Lung (tissue), 17 donors: ENCODE measurements at places on chromosomes 1 and 21. TPM values are rescaled to one million over a fixed set of nuclear protein-coding genes. Genes with fewer than 3 reads are reported as not detected.

The MATN1 gene
- 0.57 TPM for total RNA-seq

The NFIA gene
- 63.4 TPM for total RNA-seq

The RPS6KA1 gene
- total RNA-seq = 100 TPM

The FAM177B gene
- not detected for total RNA-seq

DNA sequence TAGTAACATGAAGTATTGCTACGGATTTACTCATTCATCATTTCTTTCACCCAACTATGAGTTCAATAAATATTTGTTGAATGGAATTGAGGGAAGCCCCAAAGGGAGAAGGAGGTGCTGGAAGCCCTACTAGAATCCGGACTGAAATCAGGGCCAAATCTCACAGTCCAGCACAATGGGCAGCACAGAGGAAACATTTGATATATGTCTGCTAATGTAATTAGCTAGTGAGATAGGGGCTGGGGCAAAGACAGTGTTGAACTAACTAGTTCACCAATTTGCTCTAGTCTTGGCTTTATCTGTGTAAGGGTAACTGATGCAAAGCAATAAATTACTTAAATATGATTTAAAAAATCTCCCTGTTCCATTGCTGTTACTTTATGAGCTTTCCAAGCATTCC is 26.1 kb upstream of the SLC30A1 start:
- no peak for DNase-seq

DNA sequence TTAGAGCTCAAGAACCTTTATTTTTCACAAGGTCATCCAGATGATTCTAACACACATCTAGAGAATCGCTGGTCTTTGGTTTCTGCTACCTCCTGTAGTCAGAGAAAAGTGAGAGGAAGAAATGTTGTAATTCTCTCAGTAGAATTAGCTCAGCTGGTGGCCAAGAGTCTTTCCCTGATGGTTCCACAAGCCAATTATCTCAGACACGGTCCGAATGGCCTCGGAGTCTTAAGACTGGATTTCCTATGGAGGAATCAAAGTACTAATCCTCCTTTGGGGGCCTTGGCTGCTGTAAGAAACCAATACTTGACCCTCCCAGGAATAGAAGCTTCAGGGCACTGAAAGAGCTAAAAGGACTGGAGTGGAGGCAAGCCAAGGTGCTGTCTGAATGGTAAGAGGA is 1.8 kb downstream of the TMEM81 start:
- no peak for DNase-seq

GRCh38 chr1:50048791-50049190 is 25.0 kb upstream of the AGBL4 start:
- no peak for DNase-seq

- no peak for DNase-seq
Observed at GRCh38 chr1:109788695-109789521, 25.2 kb upstream of the EPS8L3 start.
